ENCODE measurements at places on chromosomes 5 and 9.

GRCh38 chr5:5793242-5794117, 371.0 kb downstream of the ICE1 start:
- DNase-seq = no peak

DNA sequence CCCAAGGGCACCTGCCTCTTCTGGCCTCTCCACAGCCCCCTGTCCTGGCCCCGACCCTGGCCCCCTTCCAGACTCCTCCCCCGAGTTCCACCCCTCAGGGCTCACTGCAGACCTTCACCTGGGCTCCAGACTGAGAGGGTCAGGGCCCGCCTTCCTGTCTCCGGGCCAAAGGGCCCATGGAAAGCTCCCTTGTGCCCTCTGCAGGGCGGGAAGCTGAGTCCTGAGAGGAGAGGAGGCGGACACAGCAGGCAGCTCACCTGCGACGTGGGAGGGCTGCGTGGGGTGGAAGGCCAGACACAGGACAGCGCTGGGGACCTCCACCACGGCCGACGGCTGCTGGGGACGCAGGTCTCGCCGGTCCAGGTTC, 20.6 kb downstream of the DYNC2I2 start:
- no peak for DNase-seq

- DNase-seq = no peak
These were observed 45.7 kb downstream of the TGFBR1 start for GRCh38 chr9:99150451-99151171.

DNA sequence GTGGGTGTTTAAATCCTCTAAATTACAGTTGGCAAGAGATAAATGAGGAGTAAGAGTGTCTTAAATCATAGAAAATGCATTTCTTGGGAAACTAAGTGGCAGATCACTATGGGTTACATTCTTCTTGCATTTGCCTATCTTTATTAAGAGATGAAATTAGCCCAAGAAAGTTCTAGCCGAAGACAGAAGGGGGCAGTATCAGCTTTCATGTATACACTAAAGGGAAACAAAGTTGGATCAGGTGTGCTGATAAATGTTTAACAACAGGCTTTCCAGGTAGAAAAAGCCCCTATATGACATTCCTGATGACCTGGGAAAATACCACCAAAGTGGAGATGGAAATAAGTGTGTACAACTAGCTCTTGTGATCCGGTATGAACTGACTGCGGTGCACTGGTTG, 81.9 kb upstream of the TLR4 start:
- DNase-seq = no peak

- DNase-seq = no peak
These were observed 15.7 kb downstream of the SLC28A3 start for GRCh38 chr9:84324811-84325210.

- DNase-seq = no peak
These were observed 358.0 kb downstream of the ENC1 start for GRCh38 chr5:74282490-74282889.

DNA sequence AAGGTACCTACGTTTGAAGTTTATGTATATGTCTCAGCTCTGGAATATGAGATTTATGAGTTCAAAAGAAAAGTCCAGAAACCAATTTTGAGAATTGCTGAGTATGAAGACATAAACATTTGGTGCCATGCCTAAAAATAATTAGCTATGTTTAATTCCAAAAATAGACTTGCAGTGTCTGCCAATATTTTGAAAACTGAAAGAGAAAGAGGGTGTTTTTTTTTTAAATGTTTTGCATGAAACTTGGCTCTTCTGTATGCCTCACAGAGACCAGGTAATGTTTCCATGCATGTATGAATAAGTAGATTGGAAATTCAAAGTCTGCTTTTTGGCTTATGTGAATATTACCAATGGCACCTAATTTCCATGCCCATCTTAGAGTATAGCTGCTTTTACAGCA, 634.4 kb upstream of the C9orf72 start:
- DNase-seq = no peak

- no peak for DNase-seq
These were observed 37.4 kb downstream of the C9orf50 start for GRCh38 chr9:129583308-129584038.

- DNase-seq = no peak
These were observed 93.7 kb downstream of the ENC1 start for GRCh38 chr5:74546796-74547195.

DNA sequence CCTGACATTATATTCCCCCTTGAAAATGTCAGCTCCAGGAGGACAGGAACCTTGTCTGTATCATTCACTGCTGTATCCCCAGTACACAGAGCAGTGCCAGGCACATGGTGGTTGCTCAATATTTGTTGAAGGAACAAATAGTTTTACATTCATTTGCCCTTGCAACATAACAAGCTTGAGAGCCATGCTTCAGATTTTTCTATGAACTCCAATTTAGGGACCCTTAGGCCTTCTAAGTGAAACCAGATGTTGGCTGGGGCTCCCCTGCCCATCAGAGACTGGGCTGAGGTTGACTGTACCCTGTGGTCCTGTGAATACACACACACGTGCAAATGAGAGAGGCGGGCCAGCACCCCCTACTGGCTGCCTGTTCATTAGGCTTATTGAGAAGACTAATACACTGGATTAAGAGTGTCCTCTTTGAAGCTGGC, 214.9 kb upstream of the WWC1 start:
- DNase-seq = no peak

DNA sequence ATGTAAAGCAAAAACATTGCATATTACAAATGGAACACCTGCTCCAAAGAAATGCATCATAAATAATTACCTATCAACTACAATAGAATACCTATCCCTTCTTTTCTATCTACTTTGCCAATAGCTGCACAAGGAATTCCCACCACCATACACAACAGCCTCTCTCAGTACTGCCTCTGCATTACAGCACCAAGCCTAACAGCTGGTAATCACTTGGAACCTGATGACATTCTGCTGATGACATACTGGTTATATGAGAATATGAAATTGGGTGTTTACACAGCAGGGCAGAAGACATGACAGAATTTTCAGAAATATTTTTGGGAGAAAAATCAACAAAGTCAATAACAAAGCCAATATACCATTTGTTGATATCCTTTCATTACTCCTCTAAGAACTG, 43.2 kb downstream of the PSMB7 start:
- no peak for DNase-seq

- DNase-seq = no peak
These were observed 269.8 kb upstream of the RFX3 start for GRCh38 chr9:3795556-3795955.

GRCh38 chr9:101366038-101366756, 18.6 kb downstream of the BAAT start:
- DNase-seq = no peak

DNA sequence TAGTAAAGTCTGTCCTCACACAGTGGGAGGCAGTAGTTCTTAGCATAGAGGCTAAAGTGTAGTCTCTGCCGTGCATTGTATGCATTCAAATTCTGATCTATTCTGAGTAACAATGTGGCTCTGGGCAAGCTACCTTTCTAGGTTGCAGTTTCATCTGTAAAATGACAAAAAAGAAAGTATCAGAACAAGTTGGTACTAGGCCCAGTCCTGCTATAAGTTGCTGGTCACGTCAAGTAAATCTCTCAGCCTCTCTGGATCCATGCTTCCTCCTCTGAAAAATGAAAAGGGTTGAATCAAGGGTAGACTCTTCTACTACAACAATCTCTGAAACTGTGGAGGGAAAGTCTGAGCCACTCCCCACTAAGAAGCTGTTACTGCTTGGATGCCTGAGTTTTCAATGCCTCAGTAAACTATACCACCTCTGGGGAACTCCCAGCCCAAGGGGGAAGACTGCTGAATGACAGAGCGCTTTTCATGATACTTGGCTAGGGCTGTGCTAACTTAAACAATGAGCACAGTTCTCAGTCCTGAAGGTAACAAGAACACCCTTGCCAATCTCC, 34.5 kb upstream of the SPARC start:
- peak; percentile 87 for DNase-seq

DNA sequence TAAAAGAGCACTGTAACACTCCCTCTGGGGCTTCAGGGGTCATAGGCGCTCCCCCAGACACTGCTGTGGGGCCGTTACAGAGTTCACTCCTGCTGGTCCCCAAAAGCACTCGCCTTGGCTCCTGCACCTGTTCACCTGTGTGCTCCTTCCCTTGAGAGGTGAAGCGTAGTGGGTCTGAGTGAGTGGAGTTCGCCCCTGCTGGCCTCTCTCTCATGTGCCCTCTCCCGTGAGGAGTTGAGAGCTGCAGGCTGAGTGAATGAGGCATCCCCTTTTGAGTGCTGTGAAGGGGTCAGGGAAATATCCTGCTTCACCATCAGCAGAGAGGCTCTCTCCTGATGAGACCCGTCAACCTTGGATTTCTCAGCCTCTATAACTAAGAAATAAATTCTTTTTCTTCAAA, 134.6 kb upstream of the TUT7 start:
- no peak for DNase-seq

- DNase-seq = no peak
These were observed 567.7 kb upstream of the NUDT12 start for GRCh38 chr5:104130320-104130719.

DNA sequence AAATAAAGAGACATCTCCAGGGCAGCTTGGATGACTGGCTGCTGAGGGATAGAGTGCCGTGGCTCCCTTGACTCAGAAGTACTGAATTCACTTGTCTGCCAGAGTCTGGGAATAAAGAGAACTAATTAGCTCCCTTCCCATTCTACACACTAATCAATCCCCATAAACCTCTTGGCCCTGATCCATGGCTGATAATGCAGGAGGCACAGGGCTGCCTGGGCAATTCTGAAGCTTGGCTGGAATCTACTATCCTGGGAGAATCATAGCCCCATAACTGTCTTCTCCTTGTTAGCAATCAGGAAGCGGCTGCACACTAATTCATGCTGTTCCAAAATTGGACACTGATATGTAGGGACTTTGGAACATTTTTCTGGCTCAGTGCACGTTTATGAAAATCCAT, 197.7 kb downstream of the PTTG1 start:
- DNase-seq = no peak

DNA sequence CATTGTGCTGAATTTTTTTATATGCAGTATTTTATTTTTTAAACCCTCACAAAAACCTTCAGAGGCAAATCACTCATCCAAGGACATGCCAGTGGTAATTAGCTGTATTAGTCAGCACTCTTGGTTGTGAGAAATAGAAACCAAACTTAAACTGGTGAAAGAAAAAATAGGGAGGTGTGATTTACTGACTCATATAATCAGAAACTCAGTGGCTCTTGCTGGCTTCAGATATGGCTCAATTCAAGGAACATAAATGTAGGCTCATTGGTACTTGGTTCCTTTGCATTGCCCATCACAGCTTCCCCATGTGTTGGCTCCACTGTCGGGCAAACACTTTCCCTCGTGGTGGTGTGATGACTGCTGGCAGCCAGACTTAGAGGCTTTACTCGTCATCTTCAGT, 497.2 kb downstream of the MAT2B start:
- no peak for DNase-seq

DNA sequence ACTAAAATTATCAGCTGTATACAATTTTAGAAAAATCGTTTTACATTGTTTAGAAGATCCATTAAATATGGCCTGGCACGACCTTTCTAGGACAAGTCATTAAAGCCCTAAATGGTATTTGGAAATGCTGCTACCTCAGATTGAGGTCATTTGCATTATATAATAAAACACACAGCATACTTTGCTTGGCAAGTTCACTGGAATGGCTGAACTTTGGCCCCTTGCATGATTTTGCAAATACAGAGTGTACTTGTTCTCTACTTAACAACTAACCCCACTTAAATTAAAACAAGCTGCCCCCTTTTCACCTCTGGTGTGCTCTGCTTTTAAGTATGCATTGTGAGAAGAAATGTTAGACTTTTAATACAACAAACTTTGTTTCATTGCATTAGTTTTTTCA, 860.1 kb downstream of the PTPRD start:
- DNase-seq = no peak

- no peak for DNase-seq
These were observed 12.5 kb downstream of the SH3RF2 start for GRCh38 chr5:145948921-145949320.

GRCh38 chr5:173809014-173809413, 79.1 kb upstream of the CPEB4 start:
- DNase-seq = no peak

GRCh38 chr9:110476251-110476650, 103.3 kb downstream of the SVEP1 start:
- DNase-seq = no peak

GRCh38 chr5:178241231-178241663, 8.6 kb upstream of the PHYKPL start:
- DNase-seq = no peak

GRCh38 chr5:140258873-140259272, 44.0 kb downstream of the PFDN1 start:
- no peak for DNase-seq

GRCh38 chr5:181111010-181111409, 20.0 kb downstream of the OR2V1 start:
- DNase-seq = no peak

- no peak for DNase-seq
These were observed 34.3 kb downstream of the GPR107 start for GRCh38 chr9:130088051-130088450.
